ENCODE measurements at places on chromosomes 3 and 15.
A peak's percentile ranks its signal among the peaks of the same experiment; 100 is the strongest.

GRCh38 chr3:18937574-18937973 lies 210.7 kb upstream of the KCNH8 start:
- no peak for DNase-seq

GRCh38 chr3:191470545-191470944 lies 9.6 kb downstream of the PYDC2 start:
- DNase-seq, result no peak

GRCh38 chr15:49040151-49040550 lies 6.1 kb downstream of the SECISBP2L start:
- no peak for DNase-seq

DNA sequence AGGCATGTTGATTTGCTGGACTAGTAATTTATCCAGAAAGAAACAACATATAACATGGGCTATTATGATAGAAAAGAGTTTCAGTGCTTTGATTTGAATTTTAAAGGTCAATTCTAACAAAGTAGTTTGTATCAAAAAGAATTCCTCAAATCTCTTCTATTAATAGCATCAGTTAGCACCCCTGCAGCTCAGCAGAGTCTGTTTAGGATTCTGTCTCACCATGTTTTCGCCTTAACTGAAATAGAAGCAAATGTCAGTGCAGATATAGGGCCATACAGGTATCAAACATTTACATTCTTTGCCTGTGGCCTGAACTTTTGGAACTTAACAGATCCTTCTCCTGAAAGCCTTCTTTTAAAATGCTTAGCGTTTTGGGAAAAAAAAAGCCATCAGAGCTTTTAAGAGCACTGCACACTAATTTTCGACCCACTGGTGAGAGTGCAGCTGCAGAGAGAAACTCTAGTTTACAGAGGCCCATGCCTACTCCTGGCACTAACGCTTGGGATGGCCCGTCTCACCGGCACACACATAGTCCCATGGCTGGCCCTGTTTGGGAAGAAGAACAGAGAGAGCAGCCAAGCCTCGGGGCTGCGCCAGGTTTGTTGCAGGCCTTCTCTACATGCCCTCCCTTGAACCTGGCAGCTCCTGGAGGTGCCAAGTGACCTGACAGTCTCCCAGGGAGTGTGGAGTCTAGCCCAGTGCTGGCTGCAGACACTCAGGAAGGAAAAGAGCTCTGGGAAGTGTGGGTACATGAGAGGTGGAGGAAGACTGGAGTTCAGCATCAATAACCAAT lies 9.9 kb upstream of the PAQR9 start:
- DNase-seq, result no peak

DNA sequence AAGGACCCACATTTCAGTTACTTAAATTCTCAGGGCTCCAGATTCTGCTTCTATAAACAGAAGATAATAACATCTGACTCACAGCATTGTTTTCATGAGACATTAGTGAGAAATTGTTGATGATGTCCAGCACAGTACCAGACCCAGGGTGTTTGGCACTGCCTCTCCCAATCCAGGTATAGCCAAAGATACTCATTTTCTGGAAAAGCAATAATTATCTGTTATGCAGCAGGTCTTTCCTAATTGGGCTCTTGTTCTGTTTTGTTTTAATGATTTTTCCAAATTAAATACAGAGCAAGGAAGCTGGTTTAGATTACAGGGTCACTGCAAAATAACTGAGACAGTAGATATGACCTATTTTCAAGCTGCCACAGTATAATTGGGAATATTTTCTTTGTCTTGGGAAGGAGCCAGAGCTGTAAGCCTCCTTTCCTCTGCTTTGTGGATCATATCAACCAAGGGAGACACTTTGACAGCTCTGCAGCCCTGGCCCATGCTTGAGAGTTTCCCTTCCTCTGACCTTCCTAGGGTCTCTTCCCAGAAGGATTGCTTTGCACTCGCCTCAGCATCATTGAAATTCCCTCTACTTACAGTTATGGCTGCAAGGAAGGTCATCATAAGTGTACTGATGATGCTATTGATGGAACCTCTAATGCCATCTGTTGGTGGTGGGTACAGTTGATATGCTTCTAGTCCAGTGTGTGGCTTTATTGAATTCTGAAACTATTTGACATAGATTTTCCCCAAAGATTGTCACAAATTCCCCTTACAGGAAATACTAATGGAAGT lies 522.4 kb upstream of the ADAMTS9 start:
- no peak for DNase-seq

GRCh38 chr3:49461443-49462171 lies 8.5 kb upstream of the DAG1 start:
- DNase-seq, result peak; percentile 63

DNA sequence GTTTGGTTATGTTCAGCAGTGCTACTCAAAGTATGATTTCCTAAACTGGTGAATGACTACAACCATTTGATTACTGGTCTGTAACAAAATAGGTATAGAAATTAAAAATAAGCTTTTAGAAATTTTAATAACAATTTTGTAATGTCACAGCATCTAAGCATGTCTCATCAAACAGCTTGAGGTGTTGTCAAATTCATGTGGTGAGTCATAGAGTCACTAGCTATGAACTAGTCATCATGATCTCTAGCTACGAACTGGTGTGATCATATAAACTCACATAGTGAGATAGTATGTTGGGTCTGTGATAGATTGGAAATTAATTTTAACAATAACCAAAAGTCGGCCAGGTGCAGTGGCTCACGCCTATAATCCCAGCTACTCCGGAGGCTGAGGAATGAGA lies 213.9 kb upstream of the RBMS3 start:
- peak; percentile 17 for DNase-seq

DNA sequence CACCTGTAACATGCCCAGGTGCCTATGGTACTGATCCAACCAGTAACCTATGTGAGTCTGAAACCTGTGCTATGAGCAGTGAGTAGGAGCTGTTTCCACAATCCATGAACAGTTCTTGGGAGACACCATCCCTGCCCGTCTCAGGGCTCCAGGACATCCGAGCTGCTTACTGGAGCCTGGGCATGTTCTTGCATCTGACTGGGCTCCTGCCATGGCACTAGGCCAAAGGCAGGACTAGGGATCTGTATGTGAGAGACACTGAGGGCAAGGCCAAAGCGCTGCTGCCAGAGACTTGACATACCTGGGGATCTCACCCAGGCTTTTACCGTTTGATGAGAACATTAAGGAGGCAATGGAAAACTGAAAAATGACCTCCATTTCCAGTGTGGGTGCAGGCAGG lies 59.8 kb downstream of the WDR76 start:
- no peak for DNase-seq

- no peak for DNase-seq
Measured at GRCh38 chr3:154552338-154552737, 122.3 kb upstream of the GPR149 start.

DNA sequence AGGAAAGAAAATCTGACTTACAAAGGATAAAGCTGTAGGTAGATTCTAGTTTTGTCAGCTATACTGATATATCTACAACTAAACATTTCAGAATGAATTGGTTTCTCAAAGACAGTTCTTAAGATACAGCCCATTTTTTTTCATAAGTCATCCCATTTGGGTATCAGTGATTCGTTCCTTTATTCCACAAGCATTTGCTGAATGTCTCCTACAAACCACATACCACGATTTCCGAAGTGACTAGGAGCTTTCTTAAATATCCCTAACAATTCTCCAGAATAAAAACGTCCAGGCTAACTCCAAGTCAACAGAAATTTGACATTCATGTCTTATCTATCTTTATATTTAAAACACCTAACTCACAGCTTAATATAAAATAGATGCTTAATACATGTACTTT lies 59.8 kb downstream of the TP53BP1 start:
- DNase-seq, result peak; percentile 19

DNA sequence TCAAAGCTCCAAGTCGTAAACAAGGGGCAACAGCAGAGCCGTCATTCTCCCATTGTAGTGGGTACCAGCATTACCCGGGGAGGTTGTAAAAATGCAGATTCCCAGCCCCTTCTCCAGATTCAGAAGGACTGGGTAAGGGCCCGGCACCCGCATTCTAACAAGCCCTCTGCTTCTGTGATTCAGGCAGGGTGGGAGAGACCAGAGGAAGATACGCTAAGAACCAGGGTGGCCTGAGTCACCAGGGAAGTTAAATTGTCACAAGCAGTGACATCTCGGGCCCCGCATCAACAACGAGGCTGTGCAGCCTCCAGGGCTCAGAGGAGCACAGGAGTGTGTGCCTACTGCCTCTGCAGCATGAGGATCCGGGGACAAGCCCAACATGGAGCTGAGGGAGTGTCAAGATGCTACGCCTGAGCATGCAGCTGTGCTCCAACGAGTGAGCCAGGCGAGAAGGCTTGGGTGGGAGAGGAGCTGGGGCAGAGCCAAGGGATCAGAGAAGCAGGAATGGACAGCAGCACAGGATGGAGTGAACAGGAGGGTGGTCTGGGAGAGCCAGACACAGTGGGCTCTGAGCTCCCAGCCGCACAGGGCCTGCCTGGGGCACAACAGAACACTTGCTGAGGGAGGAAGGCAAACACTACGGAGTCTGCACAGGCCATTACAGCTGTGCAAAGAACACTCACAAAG lies 68.5 kb downstream of the CPN2 start:
- no peak for DNase-seq

DNA sequence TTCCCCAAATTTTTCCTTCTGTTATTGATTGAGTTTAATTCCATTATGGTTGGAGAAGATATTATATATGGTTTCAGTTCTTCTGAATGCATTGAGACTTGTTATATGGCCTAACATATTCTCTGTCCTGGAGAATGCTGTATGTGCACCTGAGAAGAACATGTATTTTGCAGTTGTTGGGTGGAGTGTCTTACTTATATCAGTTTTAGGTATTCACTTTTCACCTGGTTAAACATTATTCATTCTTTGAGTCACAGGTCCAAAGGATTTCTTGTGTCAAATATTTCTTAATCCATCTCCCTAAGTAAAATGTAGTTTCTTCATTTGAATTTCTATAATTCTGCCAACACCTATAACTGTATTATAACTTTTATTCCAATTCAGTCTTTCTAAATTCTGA lies 17.8 kb downstream of the ACKR2 start:
- no peak for DNase-seq

- no peak for DNase-seq
Measured at GRCh38 chr15:53548236-53548635, 211.2 kb downstream of the WDR72 start.

GRCh38 chr15:59751552-59752413 lies 62.7 kb upstream of the BNIP2 start:
- DNase-seq, result peak; percentile 20

- DNase-seq, result no peak
Measured at GRCh38 chr3:170632780-170633179, 46.9 kb upstream of the SLC7A14 start.

DNA sequence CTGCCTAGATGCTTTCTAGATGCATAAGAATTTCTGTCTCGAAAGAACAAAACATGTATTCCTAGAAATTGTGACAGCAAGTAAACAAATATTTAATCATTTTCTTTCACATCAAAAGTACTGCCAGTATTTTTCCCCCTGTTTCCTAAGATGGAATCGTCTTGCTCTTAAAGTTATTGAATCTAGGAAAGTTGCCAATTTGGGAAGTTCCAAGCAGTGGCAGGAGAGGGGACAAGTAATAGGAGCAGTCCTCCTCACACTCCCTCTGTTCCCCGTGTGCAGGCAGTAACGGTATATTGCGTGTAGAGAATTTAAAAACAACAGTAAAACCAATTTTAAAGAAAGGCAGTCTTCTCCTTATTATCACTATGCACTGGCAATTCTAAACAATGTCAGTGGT lies 619.8 kb downstream of the TBL1XR1 start:
- DNase-seq, result no peak

GRCh38 chr15:75753145-75753544 lies 40.5 kb upstream of the CSPG4 start:
- no peak for DNase-seq

DNA sequence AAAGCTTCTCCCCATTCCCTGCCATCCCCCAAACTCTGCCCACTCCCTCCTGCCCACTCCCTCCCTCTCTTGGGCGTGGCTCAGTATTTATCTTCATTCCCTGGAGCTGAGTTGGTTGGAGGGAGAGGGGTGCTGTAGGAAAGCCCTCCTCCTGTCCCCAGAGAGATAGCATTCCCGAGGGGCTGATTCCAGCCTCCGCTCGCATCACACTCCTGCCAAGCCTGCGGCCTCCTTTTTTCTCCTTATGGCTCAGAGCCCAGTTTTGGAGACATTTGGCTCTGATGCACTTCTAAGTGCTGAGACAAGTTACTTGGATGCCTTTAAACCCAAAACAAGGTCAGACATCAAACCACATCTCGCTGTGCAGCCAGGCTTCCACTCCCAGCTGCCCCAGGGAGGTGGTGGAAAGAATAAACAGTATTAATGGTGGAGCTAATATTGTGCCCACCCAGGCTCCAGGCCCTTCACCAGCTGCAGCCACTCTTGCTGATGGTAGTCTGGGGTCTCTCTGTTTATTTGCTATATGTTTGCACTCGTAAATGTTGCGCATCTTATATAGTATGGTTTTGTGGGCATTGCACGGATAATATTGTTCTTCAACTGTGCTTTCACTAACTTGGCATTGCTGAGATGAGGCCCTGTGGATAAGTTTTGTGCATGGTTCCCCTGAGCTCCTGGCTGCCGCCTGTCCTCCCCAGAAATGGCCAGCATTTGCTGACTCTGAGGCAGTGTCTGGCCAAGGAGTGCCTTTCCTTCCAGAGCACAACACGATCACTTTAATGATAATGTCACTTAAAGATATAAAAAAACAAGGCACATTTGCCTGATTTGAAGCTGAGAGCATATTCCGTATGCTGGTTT lies 157.2 kb downstream of the LRRC28 start:
- DNase-seq, result peak; percentile 91

GRCh38 chr3:152195206-152195605 lies 73.5 kb upstream of the MBNL1 start:
- DNase-seq, result no peak

DNA sequence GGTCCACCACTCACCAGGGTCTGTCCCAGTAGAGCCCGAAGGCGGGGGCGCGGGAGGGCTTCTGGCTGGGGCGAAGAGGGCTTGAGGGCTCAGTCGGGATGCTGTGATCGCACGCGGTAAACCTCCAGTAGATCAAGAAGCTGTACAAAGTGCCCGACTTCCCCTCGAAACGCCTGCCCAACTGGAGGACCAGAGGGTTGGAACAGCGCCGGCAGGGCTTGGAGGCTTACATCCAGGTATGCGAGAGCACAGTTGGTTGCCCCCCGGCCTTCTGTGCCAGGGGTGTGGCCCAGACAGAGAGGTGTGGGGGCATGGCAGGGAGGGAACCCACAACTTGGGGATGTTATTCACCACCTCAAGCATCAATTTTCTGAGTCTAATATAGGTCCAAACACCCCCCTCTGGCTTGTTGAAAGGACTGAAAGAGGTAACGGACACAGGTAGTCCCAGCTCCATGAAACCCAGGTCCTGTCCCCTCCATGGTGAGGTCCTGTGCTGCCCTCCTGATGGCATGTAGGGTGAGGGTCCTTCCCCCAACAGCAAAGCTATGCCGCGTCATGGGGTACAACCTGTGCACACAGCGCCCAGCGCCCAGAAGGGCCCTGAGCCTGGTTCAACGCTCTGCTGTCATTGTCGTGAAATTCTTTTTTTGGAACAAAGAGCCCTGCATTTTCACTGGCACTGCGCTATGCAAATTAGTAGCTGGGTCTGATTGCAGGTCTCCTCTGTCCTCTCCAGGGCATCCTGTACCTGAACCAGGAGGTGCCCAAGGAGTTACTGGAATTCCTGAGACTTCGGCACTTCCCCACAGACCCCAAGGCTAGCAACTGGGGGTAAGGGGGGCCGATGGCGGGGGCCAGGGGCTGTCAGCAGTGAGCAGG lies 1.2 kb downstream of the SNX22 start:
- no peak for DNase-seq

- no peak for DNase-seq
Measured at GRCh38 chr3:7315037-7315436, 454.1 kb downstream of the GRM7 start.

GRCh38 chr15:69606144-69606543 lies 153.5 kb downstream of the RPLP1 start:
- DNase-seq, result no peak

- DNase-seq, result no peak
Measured at GRCh38 chr15:77611767-77612166, 20.9 kb downstream of the LINGO1 start.
